ENCODE measurements at places on chromosomes 1 and 21.

GRCh38 chr1:101187297-101187696 is 49.5 kb upstream of the S1PR1 start:
- DNase-seq, result peak; percentile 67

GRCh38 chr1:172883387-172883791 is 167.4 kb downstream of the TNFSF18 start:
- DNase-seq, result peak; percentile 51

DNA sequence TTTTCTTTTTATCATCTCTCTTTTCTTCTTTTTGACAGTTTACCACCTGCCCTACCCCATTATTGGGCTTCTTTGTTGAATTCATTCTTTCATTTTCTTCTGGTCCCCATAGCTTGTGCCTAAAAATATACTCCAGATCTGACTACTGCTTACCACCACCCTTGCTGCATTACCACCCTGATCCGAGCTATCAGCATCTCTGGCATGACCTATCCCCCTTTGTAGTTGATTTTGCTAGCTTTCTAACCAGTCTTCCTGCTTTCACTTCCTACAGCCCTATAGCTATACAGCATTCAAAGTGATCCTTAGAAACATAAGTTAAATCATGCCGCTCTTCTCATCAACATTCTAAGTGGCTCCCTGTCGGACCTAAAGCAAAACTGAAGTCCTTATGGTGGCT is 59.4 kb upstream of the MPC2 start:
- DNase-seq, result no peak

DNA sequence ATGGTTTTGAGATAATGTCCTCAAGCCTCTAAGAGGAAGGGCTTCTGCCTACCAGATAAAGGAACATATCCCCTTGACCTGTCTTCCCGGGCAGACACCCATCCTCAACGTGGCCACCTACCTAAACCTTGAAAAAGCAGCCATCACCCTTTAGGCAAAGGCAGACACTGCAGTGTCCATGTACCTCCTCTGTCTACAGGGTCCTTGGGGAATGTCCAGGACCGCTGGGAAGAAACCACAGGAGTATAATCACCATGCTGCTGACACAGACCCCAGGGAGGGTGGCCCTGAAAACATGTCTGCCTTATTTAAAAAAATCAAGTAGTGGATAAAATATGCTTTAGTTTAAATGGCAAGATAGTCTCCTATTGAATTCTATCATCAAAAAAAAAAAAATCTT is 16.6 kb downstream of the BCAR3 start:
- DNase-seq, result no peak

DNA sequence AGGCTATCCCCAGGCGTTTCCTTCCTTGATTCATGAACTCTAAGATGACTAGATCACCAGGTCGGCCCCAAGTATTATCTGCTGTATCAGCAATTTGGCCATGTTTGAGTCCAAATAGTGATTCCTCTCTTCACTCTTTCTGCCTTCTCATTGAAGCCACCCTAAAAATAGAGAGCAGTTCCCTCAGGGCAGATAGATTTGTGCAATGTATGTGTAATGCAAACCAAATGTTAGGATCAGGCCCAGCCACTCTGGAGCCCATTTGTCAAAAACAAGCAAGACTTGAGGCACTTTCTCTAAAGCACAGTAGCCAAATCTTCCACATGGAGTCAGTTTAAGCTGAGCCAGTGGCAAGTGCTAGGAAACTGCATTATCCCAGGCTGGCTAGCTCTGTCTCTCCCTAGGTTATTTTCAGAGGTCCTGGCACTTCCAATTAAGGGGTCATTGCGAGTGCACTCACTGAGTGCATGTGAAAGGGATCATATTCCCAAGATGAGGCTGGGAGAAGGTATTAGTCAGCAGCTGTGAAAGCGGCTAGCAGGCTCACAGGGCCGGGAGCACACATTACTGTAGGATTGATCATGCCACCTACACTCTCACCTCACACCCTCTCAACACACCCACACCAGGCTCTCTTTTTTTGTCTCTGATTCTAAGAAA is 97.9 kb upstream of the RAB3GAP2 start:
- DNase-seq, result no peak

DNA sequence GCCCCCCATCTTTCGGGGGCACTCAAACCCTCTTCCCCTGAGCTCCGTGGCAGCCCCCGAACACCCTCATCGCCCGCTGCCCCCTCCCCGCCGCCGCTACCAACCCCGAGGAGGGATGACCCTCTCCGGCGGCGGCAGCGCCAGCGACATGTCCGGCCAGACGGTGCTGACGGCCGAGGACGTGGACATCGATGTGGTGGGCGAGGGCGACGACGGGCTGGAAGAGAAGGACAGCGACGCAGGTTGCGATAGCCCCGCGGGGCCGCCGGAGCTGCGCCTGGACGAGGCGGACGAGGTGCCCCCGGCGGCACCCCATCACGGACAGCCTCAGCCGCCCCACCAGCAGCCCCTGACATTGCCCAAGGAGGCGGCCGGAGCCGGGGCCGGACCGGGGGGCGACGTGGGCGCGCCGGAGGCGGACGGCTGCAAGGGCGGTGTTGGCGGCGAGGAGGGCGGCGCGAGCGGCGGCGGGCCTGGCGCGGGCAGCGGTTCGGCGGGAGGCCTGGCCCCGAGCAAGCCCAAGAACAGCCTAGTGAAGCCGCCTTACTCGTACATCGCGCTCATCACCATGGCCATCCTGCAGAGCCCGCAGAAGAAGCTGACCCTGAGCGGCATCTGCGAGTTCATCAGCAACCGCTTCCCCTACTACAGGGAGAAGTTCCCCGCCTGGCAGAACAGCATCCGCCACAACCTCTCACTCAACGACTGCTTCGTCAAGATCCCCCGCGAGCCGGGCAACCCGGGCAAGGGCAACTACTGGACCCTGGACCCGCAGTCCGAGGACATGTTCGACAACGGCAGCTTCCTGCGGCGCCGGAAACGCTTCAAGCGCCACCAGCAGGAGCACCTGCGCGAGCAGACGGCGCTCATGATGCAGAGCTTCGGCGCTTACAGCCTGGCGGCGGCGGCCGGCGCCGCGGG is 837 bp downstream of the FOXD3 start:
- DNase-seq, result peak; percentile 24

DNA sequence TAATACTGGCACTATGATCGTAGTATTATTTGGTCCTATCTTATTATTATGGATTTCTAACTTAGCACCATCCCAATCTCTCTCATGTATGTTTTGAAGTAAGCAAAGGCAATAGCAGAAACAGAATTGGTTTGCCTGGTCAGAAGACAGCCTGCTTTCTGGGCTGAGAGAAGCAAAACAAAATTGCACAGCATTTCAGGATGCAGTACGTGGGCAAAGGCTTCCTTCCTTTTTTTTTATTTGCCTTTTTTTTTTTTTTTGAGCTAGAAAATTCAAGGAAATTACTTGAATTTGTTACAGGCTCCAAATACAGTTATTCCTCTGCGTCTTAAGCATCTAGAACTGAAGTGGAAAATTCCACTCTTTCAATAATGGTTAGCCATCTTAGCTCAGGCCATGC is 8.8 kb downstream of the CDA start:
- peak; percentile 45 for DNase-seq

DNA sequence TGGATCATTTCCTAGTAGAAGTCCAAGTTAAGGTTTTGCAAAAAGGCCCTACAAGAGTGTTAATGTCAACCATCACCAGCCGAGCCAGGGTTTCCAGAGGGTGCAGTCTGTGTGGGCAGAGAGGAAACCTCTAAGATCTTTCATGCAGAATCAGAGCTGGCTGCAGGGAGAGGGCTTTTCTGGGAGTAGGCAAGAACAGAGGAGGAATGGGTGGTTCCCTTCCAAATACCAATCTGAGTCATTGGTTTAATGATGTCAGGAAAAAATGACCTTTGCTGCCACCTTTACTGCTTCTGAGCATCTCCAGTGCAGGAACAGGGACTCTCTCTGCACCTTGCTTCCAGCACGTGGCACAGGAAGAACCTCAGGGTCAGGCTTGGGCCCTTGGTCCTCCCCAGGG is 73.8 kb downstream of the TNR start:
- no peak for DNase-seq

DNA sequence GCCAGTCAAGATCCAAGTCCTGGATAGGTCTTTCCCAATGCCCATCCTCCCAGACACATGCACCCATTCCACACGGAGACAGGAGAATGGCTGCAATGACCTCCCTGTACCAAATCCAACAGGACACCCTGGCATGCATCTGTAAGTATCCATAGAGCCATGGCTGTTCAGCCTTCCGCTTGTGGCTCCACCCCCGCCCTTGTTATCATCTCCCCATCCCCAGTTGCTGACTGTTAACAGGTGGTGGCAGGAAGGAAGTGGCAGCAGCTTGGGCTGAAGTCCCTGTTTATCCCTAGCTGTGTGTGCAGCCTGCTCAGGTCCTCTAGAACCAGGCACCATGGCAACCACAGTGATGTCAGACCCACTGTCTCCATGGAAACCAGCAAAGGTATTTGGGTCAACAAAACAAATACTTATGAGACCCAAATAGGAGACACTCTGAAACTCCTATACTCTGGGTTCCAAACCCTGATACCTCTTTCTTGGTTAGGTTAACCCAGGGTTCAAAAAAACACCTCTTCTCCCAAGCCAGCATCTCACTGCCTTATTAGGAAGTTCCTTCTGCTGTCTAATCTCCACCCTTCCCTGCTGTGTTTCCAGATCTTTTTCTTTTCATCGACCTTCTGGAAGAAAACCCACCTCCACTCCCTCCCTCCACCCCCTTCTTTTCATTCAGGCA is 721 bp downstream of the PBXIP1 start:
- DNase-seq, result peak; percentile 92

GRCh38 chr1:51920130-51920529 is 41.6 kb upstream of the NRDC start:
- peak; percentile 58 for DNase-seq

GRCh38 chr1:224867715-224868114 is 61.8 kb upstream of the DNAH14 start:
- DNase-seq, result no peak

DNA sequence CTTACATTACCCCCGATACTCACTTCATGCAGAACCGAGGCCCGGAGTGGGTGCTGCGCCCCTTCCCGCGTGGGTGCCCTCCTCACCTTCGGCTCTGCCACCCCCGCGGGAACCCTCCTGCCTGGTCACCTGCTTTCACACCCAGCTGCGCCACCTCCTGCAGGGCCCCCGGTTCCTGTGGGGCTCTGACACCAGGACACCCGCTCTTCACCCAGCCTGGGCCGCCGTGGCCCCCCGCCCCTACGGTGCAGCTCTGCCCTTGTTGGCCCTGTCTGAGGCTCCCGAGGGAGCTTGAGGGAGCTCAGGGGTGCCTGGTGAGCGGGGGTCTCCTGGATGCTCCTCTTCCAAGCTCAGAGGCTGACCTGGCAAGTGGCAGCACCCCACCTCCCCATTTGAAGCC is 19.0 kb downstream of the RRP1 start:
- DNase-seq, result no peak

DNA sequence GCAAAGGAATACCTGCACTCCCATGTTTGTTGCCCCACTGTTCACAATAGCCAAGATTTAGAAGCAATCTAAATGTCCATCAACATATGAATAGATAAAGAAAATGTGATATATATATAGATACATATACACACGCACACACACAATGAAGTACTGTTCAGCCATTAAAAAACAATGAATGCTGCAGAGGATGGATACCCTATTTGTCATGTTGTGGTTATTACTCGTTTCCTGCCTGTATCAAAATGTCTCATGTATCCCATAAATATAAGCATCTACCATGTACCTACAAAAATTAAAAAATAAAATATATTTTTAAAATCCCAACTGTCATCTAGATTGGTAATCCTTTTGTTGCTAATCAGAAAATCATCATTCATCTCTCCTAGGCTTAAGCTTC is 634.8 kb upstream of the ADGRL2 start:
- no peak for DNase-seq

GRCh38 chr1:232650845-232651244 is 20.9 kb upstream of the SIPA1L2 start:
- no peak for DNase-seq

GRCh38 chr1:39639305-39640130 is at the start of gene HEYL:
HEYL (minus strand) TSS chr1:39639643; CDS start chr1:39639625, 18 bp downstream.
- peak; percentile 43 for DNase-seq

DNA sequence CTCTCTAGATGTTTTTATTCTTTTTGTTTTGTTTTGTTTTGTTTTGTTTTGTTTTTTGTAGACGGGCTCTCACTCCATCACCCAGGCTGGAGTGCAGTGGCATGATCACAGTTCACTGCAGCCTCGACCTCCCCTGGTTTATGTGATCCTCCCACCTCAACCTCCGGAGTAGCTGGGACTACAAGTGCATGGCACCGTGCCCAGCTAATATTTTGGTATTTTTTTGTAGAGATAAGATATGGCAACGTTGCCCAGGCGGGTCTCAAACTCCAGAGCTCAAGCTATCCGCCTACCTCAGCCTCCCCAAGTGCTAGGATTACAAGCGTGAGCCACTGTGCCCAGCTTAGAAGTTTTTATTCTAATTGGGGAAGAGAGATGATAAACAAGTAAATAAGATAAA is 13.3 kb upstream of the TP53BP2 start:
- DNase-seq, result no peak

- no peak for DNase-seq
Observed at GRCh38 chr1:50148142-50148923, 39.6 kb downstream of the ELAVL4 start.

DNA sequence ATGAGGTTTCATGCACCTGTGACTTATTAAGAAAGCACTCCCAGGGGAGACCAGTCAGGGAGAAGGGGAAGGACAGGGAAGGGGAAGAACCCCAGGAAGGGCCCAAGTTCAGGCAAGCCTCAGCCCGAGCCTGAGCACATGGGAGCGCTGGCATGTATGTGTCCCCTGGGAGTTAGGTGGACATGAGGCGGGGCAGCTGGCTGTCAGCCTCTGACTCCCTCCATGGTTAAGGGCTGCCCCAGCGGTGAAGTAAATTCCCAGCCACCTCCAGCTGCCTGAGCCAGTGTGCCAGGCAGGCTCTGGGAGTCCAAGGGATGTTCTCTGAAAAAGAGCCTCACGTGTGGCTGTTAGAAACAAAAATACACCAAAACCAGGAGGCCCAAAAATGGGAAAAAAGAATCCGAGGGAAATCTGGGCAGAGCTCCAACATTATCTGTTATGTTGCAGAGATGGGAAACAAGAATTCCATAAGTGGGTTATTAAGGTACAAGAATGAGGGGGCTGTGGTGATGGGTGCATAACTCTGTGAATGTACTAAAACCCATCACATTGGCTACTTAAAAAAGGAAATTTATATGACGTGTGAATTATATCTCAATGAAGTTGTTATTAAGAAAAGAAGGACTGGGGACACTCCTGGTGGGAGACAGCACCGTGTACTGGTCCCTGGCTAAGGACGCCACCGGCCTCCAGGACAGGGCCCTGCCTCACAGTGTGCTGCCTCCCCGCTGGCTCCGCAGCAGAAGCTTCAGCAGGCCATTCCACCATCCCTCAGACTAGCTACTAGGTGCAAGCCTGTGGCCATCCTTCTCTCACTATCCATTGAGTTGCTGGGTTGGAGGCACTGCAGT is 18.7 kb downstream of the DMRTB1 start:
- no peak for DNase-seq

- DNase-seq, result peak; percentile 11
Observed at GRCh38 chr1:166165661-166166328, 1.0 kb downstream of the FAM78B start.
